RPMI7951 (cell line): ENCODE measurements at places on chromosomes 7 and 10. TPM values are rescaled to one million over a fixed set of nuclear protein-coding genes. Genes with fewer than 3 reads are reported as not detected.
A peak's percentile ranks its signal among the peaks of the same experiment; 100 is the strongest.

DNA sequence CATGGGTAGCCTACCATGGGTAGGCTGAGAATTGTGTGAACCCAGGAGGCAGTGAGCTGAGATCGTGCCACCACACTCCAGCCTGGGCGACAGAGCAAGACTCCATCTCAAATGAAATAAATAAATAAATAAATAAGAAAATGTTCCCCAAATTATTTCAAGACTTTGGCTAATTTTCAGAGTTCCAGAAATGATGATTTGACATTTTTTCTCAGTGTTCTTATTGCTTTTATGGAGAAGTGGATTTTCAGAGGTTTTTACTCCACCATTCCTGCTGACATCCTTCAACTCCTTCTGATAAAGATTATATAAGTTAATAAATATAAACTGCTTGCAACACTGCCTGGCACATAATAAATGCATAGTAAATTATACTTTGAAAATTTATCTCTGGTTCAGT is 80.4 kb upstream of the PRKCQ start:
- no peak for DNase-seq

- no peak for DNase-seq
These were observed 84.5 kb downstream of the AASS start for GRCh38 chr7:122059542-122059941.

DNA sequence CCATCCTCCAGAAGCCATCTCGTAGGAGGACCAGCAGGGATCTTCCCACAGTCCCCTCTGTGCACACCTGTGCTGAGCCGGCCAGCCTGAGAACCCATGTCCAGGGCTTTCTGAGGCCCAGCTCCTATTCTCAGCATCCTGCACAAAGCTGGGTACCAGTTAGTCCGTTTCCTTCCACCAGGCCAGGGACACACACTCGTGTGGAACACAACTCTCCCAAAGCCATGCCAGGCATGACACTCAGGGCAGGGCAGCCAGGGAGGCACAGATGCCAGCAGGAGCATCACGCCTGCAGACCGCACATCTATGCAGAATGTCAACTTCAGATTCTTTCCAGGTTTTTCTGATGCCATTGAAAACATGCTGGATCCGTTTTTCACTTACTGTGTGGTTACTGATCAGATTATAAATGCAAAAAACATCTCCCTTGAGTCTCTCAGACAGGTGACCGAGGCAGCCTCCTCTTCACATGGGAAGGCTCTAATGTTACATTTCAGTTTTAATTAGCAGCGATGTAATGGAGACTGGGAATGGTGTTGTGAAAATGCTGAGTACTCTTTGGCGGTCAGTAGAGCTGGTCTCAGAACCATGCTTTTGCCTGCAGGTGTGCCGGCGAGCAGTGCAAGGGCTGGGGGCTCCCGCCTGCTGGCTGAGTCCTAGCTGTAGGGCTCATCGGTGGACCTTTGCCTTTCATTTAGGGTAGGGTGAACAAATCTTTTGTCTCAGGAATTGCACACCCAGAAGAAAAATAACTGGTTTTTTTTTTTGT is 3.3 kb upstream of the SUN1 start:
- no peak for DNase-seq

GRCh38 chr10:49761201-49761788 is 828 bp downstream of the OGDHL start:
- DNase-seq = no peak

DNA sequence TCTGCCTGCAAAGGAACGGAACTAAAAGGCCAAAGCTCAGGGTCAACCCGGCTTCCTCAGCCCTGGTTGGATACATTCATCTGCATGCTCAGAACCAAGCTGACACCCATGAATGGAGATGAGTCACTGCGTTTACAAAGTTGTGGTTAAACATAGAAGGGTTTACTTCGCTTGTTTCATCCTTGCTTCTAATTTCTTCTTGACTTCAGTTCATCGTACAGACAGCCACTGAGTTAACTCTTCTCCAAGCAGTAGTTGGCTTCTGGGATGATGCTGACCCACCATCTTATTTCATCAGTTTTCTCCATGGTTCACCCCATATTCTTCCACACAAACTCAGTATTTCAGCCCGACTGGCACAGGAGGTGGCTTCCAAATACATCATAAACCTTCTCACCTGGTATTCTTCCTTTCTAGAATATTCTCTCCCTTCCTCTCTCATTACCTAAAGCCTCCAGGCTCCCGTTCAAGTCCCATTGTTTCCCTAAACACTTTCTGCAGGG is 166.3 kb upstream of the RNF32 start:
- peak; percentile 86 for DNase-seq

- DNase-seq = no peak
These were observed 201.9 kb downstream of the MYOF start for GRCh38 chr10:93280121-93280698.

GRCh38 chr10:119761106-119761505 is 35.3 kb downstream of the INPP5F start:
- peak; percentile 61 for DNase-seq

GRCh38 chr7:95916573-95917297 is 144.4 kb downstream of the DYNC1I1 start:
- peak; percentile 68 for DNase-seq

The PAX4 gene
- not detected in 2 replicates for total RNA-seq

The EPHA1 gene
- not detected in 2 replicates for total RNA-seq

The C7orf57 gene
- 0.59 and 1.4 TPM in 2 replicates for total RNA-seq
